ENCODE measurements at places on chromosomes 7 and 10.

DNA sequence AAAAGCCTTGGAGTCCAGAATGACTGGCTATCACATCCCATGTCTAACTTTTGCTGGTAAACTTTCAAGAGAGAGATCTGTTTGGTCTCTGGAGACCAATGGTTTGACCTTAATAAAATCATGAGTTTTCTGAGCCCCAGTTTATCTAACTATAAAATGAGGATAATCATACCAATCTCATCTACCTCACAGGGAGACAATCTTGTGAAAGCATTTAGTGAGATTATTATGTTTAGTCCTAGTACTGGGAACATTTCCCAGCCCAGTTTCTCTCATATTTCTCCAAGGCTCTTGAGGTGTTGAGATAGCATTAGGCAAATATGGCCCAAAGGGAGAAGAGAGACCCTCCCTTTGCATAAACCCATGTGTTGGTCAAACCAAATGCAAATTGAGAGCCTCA is 25.8 kb downstream of the ABCC2 start:
- DNase-seq, result no peak

GRCh38 chr7:120256344-120257070 is 16.5 kb upstream of the KCND2 start:
- DNase-seq, result no peak

DNA sequence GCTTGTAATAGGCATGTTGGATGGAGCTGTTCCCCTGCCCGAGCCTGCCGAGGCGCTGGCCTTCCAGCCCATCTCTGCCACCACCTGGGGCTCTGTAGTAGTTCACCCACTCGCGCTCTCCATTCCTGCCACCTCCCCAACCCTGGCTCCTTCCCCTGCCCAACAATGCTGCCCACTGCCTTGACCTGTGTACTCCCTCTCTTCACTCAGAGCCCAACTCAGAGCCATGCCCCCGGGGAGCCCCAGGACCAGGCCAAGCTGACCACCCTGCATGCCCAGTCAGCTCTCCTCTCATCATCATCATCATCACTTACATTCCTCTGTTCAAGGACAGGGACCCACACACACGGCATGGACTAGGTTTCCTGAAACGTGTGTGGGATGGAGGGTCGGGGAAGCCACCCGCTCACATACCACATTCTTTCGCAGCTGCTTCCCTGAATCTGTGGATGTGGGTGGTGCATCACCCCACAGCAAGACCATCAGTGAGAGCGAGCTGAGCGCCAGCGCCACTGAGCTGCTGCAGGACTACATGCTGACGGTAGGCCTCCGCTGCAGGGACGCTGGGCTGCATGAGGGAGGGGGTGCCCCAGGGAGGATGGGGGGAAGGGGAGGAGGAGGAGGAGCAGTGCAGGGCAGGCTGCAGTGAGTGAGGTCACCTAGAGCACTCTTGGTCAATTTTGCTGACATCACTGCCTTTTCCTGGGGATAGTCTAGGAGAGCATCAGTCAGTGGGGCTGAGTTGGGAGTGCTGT is 15.6 kb downstream of the NACAD start:
- no peak for DNase-seq

GRCh38 chr7:82347808-82348207 is 95.8 kb downstream of the CACNA2D1 start:
- DNase-seq, result no peak

GRCh38 chr10:97520978-97521761 is 22.4 kb downstream of the UBTD1 start:
- DNase-seq, result no peak

GRCh38 chr10:108496106-108496505 is 1331.6 kb upstream of the SORCS1 start:
- DNase-seq, result no peak

GRCh38 chr7:26078437-26079336 is 73.3 kb upstream of the NFE2L3 start:
- DNase-seq, result peak; percentile 80

- no peak for DNase-seq
These were observed 205.0 kb downstream of the TFEC start for GRCh38 chr7:115825456-115826115.

DNA sequence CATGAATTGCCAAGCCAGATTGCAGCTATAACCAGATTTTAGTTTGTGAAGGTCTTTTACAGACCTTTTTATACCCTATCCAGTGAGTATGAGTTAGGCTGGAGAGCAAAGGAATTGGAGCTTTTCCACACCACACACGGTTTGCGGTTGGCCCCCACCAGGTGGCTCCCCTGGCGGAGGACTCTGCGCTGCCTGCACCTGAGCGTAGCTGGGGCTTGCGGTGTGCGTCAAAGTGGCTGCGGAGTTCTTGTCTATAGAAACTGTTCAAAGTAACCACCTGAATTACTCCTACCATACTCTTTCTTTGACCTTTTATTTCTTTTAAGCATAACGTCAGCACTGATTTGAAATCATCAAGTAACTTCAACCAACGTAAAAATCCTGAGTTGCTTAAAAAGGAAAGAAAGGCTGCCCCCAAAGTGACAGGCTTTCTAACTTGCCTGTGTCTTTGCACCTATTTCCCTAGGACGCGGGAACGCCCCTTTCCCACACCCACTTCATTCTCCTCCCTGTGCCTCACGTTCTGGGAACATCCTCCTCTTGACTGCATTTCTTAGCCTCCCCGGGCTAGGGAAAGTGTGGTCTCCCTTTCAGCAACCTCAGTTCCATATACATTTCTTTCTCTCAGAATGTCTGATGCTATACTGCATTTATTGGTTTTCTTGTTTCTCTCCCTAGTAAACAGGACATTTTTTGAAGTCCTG is 47.6 kb upstream of the TMEM72 start:
- DNase-seq, result no peak

GRCh38 chr7:136342251-136342650 is 365.1 kb upstream of the MTPN start:
- no peak for DNase-seq

GRCh38 chr10:124719213-124719851 is 24.8 kb downstream of the FAM53B start:
- DNase-seq, result peak; percentile 67

DNA sequence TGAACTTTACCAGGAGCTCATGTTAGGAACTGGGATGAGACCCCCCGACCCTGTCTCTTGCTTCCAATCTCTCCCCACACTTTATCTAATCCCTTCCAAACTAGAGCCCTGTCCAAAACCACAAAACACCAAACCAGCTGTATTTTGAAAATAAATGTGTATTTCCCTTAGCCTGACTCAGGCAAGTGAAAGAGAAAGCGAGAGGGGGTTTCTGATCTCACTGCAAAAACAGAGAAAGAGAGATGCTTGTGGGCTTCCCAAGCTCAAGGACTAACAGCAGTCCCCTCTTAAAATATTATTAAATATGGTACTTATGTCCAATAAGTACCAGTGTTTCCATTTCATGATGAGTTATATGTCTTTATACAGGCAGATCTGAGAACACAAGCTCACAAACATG is 122.0 kb downstream of the AGMO start:
- DNase-seq, result no peak

DNA sequence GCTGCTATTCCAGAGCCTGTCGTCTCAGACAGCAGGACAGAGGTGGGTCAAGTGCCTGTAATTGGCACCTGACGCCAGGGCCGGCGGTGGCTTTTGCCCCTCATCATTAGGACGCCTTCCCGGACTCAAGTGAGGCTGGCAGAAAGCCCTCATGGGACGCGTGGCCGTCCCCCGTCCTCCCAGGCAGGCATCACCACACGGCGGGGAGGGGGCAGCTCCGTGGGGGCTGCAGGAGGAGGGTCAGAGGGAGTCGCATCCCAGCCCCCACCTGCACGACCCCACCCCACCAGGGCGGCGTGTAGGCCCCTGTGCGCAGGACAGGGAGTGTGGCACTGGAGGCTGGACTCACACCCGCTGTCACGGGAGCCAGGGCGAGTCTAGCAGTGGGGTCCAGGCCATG is 16.3 kb downstream of the CFAP46 start:
- no peak for DNase-seq

GRCh38 chr7:74544706-74545469 is 91.2 kb downstream of the GTF2IRD1 start:
- no peak for DNase-seq

DNA sequence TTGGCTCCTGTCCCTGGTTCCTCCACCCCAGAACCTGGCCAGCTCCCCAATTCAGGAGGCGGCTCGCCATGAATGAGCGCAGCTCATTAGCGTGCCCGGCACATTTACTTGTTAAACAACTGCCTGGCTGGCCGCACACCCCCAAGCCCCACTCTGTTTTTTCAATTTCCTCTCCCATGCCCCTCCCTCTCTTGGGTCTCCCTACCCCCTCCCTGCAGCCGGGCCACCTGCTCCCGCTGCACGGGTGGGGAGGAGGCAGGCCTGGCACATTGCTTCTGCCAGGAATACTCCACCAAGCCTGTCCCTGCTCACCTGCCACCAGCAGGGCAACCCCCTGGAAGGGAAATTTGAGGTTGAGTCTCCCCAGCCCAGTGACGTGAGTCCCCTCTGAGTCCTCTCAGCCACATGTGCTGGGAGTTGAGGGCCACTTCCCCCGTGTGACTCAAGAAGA is 2.5 kb upstream of the SLIT1 start:
- no peak for DNase-seq

- no peak for DNase-seq
These were observed 88.6 kb downstream of the PTPRN2 start for GRCh38 chr7:158499082-158499455.

- DNase-seq, result no peak
These were observed 763.7 kb upstream of the MBL2 start for GRCh38 chr10:53536322-53536721.

DNA sequence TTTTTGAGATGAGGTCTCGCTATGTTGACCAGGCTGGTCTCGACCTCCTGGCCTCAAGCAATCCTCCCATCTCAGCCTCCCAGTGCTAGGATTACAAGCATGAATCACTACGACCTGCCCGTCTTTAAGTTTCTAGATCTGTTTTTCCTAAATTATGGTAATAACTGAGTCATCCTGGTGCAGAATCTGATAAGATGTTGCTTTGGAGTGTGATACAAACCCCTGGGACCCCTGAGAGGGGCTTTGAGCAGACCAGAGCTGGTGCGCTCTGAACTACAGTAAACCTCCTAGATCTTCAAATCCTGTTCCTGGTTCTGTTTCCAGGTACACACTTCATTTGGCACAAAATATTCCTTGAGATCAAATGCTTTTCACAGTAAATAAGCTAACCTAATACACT is 34.2 kb downstream of the RPP38 start:
- DNase-seq, result no peak

GRCh38 chr10:80612261-80612660 is 74.6 kb downstream of the SH2D4B start:
- DNase-seq, result no peak

GRCh38 chr7:40232242-40232893 is 97.6 kb downstream of the SUGCT start:
- DNase-seq, result no peak

GRCh38 chr10:71605263-71605962 is 114.2 kb downstream of the C10orf105 start:
- DNase-seq, result no peak

- no peak for DNase-seq
These were observed 414.0 kb downstream of the PHTF2 start for GRCh38 chr7:78212476-78213060.

DNA sequence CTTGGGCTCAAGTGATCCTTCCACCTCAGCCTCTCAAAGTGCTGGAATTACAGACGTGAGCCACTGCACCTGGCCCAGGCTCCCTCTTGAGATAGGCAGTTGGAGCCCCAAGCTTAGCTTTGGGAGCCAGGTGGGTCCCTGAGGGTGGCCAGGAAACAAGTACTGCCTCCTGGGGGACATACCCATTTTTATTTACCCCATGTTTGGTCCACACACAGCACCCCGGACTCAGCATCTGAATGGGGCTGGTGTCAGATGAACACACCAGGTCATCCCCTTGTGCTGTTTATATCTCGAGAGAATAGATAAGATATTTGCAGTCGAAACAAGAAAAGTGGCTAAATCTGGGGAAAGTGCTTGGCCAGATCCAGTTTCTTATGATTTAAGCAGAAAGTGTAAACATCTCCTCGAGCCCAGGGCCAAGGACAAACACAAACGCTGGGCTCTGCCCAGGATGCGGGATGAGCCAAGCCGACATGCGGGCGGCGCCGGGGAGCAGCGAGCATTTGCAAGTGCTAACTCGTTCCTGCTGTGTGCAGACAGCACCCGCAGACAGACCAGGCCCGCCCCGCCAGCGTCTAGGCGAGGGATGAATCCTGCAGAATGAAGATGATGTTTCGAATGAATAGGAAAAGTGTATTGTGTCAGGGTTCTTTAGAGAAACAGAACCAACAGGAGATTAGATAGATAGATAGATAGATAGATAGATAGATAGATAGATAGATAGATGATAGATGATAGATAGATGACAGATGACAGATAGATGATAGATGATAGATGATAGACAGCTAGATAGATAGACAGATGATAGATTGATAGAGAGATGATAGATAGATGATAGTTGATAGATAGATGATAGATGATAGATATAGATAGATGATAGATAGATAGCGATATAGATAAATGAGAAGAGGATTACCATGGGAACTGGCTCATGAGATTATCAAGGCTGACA is 44.4 kb upstream of the OCM2 start:
- no peak for DNase-seq

DNA sequence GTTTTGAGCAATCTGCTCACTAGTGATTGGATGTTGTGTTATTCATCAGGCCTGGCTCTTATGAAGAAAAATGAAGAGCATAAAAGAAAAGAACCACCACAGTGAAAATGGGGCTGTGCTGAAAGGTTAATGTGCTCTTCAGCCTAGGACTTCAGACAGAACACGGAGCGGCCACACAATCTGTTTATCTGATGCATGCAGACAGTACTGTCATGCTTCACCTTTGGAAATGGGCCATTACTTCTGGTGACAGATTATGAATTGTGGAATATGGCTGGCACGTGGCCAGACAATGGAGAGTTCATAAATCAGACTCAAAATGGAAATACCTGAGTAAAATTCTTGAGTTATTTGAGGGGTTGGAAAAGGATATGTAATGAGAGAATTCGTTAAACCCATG is 86.0 kb upstream of the NOBOX start:
- no peak for DNase-seq

- DNase-seq, result no peak
These were observed 138.9 kb downstream of the VTI1A start for GRCh38 chr10:112585960-112586359.

GRCh38 chr10:103736763-103737162 is 118.6 kb downstream of the SH3PXD2A start:
- no peak for DNase-seq

GRCh38 chr10:118035354-118036005 is 11.3 kb downstream of the RAB11FIP2 start:
- no peak for DNase-seq

GRCh38 chr10:1629326-1630198 is 107.8 kb downstream of the ADARB2 start:
- no peak for DNase-seq

- no peak for DNase-seq
These were observed 66.2 kb upstream of the SRPK2 start for GRCh38 chr7:105454921-105455320.

GRCh38 chr7:139623518-139623917 is 100.0 kb downstream of the CLEC2L start:
- no peak for DNase-seq

DNA sequence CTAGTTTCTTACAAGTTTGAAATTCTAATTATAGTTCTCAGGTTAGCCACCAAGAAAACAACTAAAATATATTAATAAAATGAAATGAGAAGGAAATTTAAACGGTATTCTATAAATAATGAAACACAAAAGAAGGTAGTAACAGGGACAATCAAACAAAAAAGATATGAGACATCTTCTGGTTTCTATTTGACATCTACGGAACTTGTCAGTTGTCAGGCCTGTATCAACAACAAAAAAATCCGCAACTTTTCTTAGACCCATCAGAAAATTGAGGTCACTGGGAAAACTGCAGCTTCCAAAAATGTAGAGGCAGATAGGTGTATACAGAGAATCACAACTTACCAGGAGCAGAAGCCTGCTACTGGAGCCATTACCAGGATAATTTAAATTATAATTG is 70.6 kb downstream of the ZPBP start:
- no peak for DNase-seq

GRCh38 chr7:151426441-151426903 is 13.5 kb downstream of the CRYGN start:
- no peak for DNase-seq
